GM12864 (cell line): ENCODE measurements at places on chromosomes 4 and X.
A peak's percentile ranks its signal among the peaks of the same experiment; 100 is the strongest.

- DNase-seq, result no peak
Measured at GRCh38 chr4:81179326-81179725, 35.7 kb downstream of the PRKG2 start.

DNA sequence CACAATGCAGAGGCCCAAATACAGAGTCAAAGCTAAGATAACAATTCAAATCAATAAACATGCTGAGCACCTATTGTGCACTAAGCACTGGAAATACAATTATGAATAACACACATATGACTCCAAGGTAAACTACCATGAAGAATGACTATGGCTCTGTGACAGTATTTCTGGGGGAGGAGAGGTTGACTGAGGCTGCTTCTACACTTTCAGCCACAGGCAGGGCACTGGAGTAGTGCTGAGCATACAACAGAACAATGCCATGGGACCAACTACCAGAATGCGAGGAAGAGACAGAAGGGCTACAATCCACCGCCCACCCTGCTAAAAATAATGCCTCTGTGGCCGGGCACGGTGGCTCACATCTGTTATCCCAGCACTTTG, 13.7 kb downstream of the TEC start:
- DNase-seq, result no peak

DNA sequence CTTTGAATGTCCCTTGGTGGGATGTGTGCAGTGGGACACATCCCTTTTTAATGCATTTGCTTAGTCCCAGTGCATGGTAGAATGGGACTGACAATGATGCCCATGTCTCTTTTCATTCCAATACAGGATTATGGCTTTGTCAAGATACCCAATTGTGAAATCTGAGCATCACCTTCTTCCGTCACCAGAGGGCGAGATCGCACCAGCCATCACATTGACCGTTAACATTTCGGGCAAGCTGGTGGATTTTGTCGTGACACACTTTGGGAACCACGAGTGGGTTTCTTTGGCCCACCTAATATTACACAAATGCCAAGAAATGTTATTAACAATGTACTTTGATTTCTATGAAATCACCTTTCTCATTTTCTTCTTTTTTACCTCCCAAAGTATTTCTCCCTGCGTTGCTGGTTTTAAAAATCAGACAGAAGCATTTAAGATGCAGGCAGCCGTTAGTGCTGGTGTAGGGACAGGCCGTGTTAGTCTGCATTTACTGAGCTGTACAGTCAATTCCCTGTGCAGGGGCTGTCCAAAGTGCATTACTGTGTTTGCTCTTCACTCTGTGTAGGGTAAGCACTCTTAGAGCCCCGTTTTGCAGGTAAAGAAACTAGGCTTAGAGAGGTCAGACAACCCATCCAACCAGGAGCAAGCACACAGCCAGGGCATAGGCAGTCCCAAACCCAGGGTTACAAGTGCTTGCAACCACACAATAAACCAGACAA, 46.5 kb downstream of the CWH43 start:
- no peak for DNase-seq

DNA sequence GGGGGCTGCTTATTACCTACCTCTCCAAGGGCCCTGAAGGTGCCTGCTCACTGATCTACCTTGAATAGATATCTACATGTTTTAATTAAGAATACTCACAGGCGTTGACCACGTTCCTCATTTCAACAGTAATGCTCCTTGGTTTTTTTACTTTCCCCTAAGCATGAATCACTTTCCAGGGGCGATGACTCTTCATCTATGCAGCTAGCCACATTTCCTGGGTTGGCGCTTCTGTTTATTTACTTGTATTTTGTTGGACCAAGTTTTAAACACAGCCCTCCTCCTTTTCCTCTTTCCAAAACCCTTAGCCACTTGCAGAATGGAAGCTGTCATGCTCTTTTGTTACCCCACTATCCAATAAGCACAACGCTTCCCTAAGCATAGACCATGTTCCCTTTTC, 50.8 kb downstream of the CBLL2 start:
- DNase-seq, result no peak

DNA sequence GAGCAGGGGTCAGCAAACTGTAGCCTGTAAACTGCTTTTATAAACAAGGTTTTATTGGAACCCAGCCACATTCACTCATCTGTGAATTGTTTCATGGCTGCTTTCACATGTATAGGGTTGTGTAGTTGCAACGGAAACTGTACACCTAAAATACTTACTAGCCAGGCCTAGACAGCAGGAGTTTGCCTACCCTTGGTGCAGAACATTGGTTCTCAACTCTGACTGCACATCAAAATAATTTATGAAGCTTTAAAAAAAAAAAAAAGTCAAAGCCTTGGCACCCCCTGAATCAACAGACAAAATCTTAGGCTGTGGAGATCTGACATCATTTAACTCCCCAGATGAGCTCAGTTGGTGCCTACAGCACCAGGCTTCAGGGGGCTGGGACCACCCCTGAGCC, 27.8 kb downstream of the ADGRA3 start:
- DNase-seq, result no peak

DNA sequence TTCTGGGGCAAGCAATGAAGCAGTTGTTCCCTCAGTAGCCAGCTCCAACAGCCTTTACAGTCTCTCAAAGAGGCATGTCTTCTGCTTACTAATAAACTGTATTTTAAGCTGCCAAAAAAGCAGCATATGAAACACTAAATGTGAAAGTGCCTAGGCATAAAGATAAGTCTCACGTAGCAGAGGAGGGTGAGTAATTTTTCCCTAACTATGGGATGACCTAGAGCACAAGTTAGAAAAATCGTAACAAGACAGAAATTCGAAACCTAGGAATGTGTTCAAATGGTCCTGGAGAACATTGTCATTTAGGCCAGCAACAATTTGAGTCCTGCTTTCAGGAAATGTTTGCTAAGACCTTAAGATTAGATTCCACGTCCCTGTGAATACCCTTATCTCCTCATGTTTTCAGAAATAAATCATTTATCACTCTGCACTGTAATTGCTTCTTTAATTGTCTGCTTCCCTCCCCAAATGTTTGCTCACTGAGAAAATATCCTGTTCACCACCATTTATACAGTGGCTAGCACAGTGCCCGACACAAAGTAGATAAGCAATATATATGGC, 222.2 kb downstream of the KCNIP4 start:
- no peak for DNase-seq

DNA sequence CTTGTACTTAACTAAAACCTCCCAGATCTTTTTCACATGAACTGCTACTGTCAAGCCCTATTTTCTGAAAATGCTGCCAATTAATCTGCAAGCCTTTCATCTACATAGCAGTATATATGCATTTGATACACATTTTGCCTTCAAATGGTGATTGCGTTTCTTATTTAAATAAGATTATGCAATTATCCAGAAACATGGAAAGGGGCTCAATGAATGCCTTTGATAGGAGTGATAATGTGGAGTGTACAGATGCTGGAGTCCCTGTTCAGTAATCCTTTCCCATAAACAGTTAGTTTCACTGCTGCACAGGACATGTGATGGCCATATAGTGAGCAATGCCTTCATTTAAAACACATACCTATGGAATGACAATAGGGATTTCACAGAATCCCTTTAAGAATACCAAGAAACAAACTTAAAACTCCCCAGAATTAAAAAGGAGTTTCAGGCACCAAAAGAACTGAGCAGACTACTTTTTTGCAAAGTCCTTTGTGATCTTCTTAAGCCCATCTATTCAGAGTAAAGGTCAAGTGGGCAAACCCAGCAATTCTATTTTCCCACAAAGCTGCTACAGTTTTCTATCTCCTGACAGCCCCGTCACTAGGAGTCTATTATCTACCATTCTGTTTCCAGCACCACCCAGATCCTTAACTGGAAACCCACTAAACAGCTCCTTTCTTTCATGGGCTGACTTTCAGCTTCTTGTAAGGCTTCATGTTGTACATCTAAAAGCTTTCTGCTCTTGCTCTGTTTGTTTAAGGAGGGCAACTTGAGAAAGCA, 120.3 kb downstream of the UNC5C start:
- no peak for DNase-seq

DNA sequence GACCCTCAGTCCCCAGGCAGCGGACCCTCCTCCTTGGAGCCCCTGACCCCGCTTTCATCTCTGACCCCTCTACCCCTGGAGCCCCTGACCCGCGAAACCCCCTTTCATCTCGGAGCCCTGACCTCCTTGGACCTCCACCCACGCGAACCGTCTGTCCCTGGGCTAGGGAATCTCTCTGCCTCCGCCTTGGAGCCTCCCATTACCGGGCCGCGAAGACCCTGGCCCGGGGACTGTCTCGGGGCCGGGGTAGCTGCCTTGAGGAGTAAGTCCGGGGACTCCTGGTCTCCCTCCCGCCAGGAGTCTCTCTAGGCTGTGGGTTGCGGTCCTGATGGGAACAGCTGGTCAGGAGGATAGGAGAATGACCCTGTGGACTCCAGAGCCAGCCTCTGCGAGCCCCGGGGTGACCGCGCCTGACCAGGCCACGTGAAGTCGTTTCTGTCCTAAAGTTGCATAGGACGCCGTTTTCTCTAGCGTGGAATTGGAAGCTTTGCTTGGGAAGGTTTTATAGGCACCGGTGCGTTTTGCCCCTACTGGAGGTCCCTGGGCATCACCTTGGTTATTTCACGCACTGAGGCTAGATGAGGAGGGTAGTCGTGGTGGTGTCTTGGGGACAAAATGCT, 824 bp downstream of the TBC1D14 start:
- DNase-seq, result no peak

GRCh38 chrX:104205548-104205947, 39.3 kb downstream of the FAM199X start:
- DNase-seq, result no peak

DNA sequence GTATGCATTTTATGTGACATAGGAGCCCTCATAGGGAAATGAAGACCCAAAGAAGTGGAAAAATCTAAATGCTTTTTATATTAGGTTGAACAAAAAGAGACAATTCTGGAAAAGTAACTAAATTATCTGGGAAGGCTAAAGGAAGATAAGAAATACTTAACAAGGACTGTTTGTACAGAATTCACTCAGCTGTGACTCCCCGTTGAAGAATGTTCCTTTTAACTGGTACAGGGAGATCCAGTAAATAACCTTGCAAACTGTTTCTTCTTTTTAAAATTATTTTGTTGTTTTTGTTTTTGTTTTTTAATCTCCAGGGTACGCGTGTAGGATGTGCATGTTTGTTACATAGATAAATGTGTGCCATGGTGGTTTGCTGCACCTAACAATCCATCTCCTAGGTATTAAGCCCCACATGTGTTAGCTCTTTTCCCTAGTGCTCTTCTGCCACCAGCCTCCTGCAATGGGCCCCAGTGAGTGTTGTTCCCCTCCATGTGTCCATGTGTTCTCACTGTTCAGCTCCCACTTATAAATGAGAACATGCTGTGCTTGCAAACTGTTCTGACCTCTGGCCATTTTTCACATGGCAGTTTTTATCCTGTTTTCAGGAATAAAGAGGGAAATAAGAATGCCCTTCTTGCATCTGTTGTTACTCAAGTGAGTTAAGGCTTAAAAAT, 81.7 kb downstream of the PWWP3B start:
- no peak for DNase-seq

DNA sequence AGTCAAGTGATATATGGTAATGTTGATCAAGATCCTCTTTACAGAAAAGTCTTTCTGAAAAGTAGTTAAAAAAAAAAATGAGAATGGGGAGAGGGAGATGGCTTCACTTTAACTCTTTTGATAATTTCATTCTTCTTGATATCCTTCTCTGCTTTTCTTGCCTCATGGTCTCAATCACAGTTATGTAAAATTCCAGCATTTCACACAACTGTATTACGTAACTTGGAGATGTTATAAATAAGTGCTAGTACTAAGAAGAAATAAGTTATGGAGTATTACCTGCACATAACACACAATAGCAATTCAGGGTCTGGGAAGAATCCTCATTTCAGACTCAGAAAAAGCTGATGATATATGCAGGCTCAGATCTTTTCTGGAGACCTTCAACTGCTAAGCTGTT, 22.0 kb downstream of the RUFY3 start:
- DNase-seq, result no peak

- DNase-seq, result no peak
Measured at GRCh38 chrX:108494406-108495090, 54.9 kb downstream of the COL4A5 start.

DNA sequence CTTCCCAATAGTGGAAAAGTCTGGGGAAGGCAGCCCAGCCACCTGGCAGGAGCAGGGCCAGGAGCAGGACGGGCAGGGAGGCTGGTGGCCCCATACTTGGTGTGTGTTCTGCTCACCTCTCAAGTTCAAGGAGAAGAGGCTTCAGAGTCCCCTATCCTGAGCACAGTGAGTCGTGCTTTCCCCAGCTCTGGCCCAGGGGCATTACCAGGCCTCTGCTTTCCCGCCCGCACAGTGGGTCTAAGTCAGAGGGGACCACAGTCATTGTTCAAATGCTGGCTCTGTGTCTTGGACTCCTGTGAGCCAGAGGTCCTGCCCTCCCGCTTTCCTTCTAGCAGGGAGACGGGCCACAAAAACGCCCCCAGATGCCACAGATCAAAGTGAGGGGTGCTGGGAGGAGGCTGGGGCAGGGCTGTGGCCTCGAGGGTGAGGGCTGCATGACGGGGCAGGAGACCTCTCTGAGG, 27.6 kb downstream of the HTRA3 start:
- DNase-seq, result no peak

DNA sequence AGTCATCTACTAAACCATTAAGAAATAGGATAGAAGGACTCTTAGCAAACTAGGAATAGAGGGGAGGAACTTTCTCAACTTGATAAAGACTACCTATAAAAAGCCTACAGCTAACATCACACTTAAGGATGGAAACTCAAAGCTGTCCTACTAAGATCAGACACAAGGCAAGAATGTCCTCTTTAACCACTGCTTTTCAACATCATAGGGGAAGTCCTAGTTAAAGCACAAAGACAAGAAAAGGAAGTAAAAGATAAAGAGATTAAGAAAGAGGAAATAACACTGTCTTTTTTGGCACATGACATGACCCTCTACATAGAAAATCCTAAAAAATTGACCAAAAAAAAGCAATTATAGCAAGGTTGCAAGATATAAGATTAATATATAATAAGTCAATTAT, 136.6 kb downstream of the FBXW7 start:
- DNase-seq, result peak; percentile 30

GRCh38 chr4:52102587-52102986, 51.5 kb downstream of the SPATA18 start:
- DNase-seq, result no peak

DNA sequence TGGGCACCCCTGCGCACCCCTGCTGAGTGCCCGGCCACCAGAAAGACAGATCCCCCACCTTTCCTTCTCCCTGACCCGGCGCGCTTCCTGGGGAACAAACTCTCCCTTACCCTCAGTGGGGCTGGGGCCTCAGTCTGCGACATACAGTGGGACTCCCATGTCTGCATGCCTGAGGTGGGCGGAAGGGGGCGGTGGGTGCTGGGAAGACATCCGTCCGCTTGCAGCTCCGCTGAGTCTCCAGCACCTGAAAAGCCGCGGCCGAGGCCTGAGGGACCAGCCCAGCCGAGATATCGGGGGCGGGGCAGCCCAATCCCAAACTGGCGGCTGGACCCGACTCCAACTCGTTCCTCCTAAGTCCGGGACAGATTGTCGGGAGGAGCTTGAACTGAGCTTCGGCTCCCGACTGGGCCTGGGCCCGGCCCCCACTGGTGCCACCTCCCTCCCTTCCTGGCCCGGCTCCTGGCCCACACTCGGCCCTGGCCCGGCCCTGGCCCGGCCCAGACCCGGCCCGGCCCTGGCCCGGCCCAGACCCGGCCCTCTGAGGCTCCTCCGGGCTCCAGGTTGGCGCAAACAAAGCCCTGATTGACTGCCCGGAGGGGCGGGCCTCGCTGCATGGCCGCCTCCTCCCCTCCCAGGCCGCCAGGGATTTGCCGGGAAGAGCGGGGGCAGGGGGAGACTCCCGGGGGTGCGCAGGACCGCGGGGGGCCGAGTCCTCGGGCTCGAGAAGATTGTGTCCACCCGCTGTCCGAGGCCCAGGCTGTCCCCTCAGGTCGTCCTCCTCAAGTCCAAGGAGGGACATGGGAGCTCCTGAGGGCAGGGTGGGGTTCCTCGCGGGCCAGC, 877 bp upstream of the SLC16A2 start:
- DNase-seq, result no peak
